ENCODE measurements at places on chromosomes 2 and 18. TPM values are rescaled to one million over a fixed set of nuclear protein-coding genes. Genes with fewer than 3 reads are reported as not detected.

The ATOH8 gene
- 0.54 TPM for total RNA-seq

- no peak for DNase-seq
- no peak overlapping the region for H3K4me3 ChIP-seq
- H3K4me1 ChIP-seq, result no peaks in the 10 kb centered on the region
- H3K36me3 ChIP-seq, result no peaks in the 10 kb centered on the region
- no peaks in the 10 kb centered on the region for H3K27me3 ChIP-seq
- no peak overlapping the region for H3K27ac ChIP-seq
Observed at GRCh38 chr2:79099140-79099686, 11.4 kb upstream of the REG1B start.

- H3K4me1 ChIP-seq, result no peaks in the 10 kb centered on the region
- H3K4me3 ChIP-seq, result no peak overlapping the region
- H3K27me3 ChIP-seq, result no peaks in the 10 kb centered on the region
- H3K36me3 ChIP-seq, result no peaks in the 10 kb centered on the region
- no peak for DNase-seq
Observed at GRCh38 chr2:67032076-67032475, 365.1 kb upstream of the ETAA1 start.

The DSC3 gene
- 3.7 TPM for total RNA-seq

The DYNAP gene
- 0.22 TPM for total RNA-seq

The ACADL gene
- 0.34 TPM for total RNA-seq
